Stimulated activated CD8-positive, alpha-beta memory T cell treated with anti-CD3 and anti-CD28 coated beads, Interleukin-4, amount 100 ng/mL, for 24 hours (primary cell): ENCODE measurements at places on chromosomes 13 and 19.

DNA sequence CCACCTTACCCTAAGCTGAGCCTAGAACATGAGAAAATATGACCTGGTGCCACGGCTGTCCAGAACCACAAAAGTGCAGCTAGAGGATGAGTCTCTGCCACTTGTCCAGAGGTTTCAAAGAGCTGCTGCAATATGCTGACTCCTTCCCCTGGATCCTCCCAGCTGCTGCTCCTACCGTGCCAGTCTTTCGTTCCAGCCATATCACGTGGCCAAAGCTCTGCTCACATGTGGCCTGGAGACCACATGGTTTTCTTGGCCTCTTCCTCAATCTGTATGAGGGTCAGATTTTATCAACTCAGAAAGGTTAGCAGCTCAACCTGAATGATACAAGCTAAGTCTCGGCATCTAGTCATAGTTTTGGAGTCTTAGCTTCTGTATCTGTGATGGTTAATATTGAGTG lies 3.2 kb upstream of the SACS start:
- DNase-seq = no peak

DNA sequence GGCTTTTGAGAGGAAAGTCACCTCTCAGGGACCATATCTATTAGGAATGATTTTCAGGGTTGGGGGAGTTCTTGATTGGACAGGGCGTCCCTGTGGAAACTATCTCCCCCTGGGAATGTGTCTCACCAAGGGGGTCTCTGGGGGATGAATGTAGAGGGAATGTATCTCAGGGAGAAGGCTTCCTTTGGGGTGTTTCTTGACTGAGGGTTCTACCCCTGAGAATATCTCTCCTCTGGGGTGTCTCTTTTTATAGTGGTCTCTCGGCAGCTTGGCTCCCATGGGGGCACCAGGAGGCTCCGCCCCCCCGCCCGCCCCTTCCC lies 1.0 kb downstream of the RTBDN start:
- DNase-seq = no peak

DNA sequence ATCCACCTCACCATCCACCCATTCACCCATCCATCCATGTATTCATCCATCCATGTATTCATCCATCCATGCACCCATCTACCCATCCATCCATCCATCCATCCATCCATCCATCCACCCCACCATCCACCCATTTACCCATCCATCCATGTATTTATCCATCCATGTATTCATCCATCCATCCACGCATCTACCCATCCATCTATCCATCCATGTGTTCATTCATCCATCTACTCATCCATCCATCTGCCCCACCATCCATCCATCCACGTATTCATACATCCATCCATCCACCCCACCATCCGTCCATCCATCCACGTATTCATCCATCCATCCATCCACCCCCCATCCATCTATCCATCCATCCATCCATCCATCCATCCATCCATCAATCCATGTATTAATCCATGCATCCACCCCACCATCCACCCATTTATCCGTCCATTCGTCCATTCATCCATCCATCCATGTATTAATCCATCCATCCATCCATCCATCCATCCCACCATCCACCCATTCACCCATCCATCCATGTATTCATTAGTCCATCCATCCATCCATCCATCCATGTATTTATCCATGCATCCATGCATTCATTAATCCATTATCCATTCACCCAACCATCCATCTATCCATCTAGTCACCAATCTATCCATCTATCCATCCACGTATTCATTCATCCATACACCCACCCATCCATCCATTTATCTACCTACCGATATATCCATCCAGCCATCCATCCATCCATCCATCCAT lies 2.6 kb downstream of the IL12RB1 start:
- DNase-seq = no peak

DNA sequence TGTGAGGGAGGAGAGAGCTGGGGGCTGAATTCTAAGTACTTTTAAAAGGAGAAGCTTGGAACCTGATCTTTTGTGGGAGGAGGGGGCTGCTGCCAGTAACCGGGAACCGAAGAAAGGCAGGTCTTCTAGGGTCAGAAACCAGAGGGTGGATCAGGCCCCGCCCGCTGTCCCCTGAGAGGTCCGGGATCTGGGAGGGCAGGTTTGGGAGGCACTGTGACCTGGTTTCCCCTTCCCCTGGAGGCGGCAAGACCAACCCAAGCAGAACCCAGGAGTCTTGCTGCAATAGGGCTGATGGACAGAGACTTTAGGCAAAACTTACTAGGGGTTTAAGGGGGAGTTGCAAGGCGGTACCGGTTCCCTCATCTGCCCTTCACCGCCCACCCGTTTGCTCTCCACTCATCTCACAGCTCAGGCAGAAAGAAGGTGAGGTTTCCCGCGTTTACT lies 707 bp upstream of the KLK8 start:
- no peak for DNase-seq

GRCh38 chr19:36377541-36378178 lies 1.3 kb downstream of the ZFP14 start:
- DNase-seq = no peak
